ENCODE measurements at places on chromosomes 5 and 9. TPM values are rescaled to one million over a fixed set of nuclear protein-coding genes. Genes with fewer than 3 reads are reported as not detected.

The MAP3K1 gene
- 138 TPM for total RNA-seq

The LAMC3 gene
- 8.5 TPM for total RNA-seq

- H3K4me1 ChIP-seq, result no peaks in the 10 kb centered on the region
- H3K4me3 ChIP-seq, result no peak overlapping the region
- no peaks in the 10 kb centered on the region for H3K27me3 ChIP-seq
- H3K27ac ChIP-seq, result no peak overlapping the region
- DNase-seq, result no peak
These were observed 92.2 kb upstream of the SARDH start for GRCh38 chr9:133830310-133830709.

- no peak overlapping the region for H3K4me3 ChIP-seq
- H3K36me3 ChIP-seq, result no peaks in the 10 kb centered on the region
- no peaks in the 10 kb centered on the region for H3K4me1 ChIP-seq
- DNase-seq, result no peak
- H3K27ac ChIP-seq, result no peak overlapping the region
These were observed 95.8 kb downstream of the TMEM174 start for GRCh38 chr5:73268826-73269225.

GRCh38 chr9:16133556-16134227 lies 580.8 kb downstream of the CCDC171 start:
- H3K4me1 ChIP-seq, result no peaks in the 10 kb centered on the region
- no peak overlapping the region for H3K27ac ChIP-seq
- no peaks in the 10 kb centered on the region for H3K36me3 ChIP-seq
- H3K27me3 ChIP-seq, result no peaks in the 10 kb centered on the region
- H3K4me3 ChIP-seq, result no peak overlapping the region

GRCh38 chr5:14810928-14811572 lies 60.5 kb downstream of the ANKH start:
- no peaks in the 10 kb centered on the region for H3K36me3 ChIP-seq
- H3K4me1 ChIP-seq, result no peaks in the 10 kb centered on the region
- peak overlapping the region; percentile 28 for H3K27ac ChIP-seq
- no peak for DNase-seq
- H3K4me3 ChIP-seq, result no peak overlapping the region

DNA sequence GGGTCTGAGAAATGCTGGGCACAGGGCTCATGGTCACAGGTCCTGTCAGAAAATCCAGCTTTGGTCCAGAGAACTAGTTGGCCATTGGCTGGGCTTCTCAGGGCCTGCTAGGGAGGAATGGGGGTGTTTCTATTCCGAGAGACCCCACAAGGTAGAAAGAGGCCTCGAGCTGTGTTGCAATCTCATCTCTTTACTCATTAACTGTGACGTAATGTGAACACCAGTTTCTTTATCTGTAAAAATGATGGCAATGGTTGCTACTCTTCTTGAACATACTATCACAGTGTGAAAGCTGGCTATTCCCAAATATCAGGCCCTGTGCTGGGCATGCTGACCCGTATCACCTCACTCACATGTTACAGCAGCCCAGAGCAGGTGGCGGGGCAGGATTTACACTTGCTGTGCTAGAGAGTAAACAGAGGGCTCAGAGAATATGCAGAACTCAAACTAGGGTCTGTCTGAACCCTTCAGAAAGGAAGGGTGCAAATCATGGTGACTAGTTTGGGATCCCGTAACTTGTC lies 35.7 kb upstream of the SLC25A51 start:
- no peaks in the 10 kb centered on the region for H3K36me3 ChIP-seq
- H3K4me1 ChIP-seq, result peaks cover 17% of the 10 kb centered on the region
- H3K4me3 ChIP-seq, result no peak overlapping the region
- DNase-seq, result no peak
- no peaks in the 10 kb centered on the region for H3K27me3 ChIP-seq

Measured in breast epithelium (tissue), 4 donors.